GOT3 (cell line): ENCODE measurements at places on chromosomes 3 and 15.

- DNase-seq: no peak
These were observed 11.6 kb upstream of the VGLL4 start for GRCh38 chr3:11655196-11655928.

DNA sequence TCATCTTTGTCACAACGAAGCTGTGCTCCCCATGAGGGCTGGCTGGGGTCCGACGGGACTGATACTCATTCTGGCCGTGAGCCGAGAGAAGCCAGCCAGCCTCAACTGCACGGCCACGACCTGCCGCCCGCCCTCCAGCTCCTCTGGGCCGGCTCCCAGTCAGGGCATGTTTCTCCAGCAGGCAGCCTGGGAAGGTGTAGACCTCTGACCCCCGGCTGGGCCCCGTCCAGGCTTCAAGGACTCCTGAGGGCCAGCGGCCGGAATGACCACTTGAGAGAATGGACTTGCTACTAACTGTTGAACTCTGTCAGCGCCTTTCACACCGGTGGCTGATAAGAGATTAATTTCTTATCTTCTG lies 18.1 kb upstream of the MUC4 start:
- no peak for DNase-seq

DNA sequence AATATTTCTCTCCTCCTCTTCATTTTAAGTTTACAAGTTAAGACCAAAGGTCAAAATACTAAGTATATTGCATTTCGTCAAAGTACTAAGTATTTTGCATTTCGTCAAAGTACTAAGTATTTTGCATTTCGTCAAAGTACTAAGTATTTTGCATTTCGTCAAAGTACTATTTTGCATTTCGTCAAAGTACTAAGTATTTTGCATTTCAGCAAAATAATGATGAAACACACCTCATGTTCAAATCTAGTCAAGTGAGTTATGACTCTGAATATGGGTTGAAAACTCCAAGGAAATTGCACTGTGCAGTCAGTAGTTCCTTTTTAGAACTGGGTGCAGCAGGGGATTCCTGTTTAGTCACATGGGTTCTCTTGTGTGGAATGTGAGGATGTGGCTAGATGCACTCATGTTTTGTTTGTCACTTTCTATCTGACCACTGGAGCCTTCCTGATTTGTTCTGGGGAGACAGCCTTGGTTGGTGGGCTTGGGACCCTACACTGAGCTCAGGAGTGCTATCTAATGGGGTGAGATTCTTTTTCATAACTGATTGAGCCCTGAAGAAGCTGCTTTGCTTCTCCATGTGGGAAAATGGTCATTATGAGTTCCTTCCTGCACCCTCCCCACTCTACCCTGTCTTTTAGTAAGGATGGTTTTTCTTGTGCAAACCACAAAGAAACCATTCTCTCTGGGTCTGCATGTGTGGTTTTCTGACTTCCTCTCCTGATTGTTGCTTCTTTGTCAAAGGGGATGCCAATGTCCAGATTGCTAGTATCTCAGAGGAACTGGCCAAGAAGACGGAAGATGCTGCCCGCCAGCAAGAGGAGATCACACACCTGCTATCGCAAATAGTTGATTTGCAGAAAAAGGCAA lies 73.4 kb downstream of the CCK start:
- no peak for DNase-seq

- DNase-seq: no peak
These were observed 277.3 kb downstream of the GABRG3 start for GRCh38 chr15:27248251-27248650.

GRCh38 chr3:61157414-61157813 lies 93.8 kb downstream of the FHIT start:
- no peak for DNase-seq

DNA sequence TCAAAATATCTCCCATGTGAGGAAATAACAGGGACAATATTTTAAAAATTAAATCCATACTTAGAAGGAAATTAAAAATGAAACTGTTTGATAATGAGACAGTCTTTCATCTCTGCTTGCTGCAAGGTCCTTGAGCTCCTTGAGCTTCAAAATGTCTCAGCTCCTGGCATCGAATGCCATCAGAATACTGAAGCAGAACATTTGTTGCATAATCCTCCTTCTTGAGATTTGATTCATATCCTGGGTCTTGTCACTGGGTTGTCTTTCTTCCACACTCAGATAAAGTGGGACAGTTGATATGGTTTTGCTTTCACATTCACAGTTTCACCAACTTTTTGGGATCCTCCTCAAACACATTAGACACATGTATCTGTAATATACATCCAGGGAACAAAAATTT lies 27.8 kb downstream of the COL8A1 start:
- no peak for DNase-seq

DNA sequence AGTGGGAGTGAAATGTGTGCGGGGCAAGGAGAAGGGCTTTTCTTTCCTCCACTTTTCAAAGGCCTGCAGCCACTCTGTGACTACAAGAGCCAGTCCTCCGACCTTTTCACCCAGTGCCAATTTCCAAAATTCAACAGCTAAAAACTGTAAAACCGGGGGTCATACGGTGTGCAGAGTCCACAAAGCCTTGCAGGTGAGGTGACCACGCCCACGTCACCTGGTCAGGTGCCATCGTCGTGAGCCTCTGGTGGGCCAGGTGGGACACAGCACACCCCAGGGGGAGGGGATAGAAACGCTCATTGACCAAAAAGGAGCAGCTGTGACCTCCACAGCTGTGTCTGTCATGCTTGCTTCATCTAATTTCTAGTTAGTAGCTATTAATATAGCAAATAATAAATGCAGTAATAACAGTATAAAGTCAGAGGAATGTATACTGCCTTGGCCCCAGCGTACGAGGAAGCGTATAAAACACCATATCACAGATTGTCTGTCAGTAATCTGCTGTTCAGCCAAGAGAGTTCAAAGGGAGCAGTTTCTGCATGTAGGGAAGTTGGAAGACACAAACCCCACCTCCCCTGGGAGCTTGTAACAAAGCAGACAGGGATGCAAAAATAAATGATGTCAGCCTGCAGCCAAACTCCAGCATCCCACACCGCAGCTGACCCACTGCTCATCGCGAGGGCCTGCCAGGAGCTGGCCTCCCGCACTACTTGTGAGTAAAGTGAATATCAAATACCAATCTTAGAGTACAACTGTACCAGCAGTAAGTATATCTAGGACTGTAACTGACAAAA lies 86.7 kb downstream of the VGLL4 start:
- no peak for DNase-seq

DNA sequence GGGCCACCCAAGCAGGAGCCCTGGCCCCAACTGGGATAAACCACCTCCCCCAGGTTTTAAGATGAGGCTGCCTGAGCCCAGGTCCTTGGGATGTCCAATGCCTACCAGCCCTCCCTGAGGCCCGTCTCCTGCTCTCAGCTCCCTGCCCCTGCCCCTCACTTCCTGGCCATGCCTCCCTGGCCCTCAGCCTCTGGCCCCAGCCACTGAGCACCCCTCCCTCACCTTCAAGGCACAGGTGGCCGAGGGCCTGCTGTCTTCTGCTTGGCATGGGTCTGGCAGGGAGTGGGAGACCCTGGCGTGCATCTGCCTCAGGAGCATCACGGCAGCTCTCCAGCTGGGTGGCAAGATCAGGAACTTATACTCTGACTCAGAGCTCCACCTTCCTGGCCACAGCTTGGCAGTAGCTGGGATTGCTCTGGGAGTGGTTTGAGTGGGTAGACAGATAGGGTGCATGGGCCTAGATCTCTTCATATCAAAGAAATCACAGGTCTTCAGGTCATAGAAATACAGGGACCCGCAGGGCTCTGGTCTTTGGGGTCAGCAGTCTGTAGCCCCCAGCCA lies at the start of gene PLA2G4E:
Gene PLA2G4E (minus strand): TSS at position 330 of the 561 bp plus-strand sequence. CDS start 12 bp downstream, at position 318.
- DNase-seq: no peak

DNA sequence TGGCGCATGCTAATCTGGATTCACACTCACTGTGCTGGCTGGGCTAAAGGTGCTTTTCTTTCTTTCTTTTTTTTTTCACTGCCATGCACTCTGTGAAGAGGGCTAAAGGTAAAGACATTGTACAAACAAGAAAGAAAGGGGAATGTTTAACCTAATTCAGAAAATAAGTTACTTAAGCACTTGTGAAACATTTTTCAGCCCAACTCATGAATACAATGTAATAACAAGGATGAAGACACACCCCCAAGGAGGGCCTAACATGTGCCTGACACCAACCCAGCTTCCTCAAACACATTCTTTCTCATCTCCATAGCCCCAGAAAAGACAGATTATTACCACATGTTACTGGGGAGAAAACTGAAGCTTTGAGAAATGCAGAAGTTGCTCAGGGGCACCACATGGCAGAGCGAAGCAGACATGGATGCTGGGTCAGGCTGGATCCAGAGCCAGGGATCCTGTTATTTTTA lies 5.7 kb downstream of the STIMATE start:
- DNase-seq: no peak

- no peak for DNase-seq
These were observed 160.3 kb downstream of the MTHFS start for GRCh38 chr15:79736435-79737000.

DNA sequence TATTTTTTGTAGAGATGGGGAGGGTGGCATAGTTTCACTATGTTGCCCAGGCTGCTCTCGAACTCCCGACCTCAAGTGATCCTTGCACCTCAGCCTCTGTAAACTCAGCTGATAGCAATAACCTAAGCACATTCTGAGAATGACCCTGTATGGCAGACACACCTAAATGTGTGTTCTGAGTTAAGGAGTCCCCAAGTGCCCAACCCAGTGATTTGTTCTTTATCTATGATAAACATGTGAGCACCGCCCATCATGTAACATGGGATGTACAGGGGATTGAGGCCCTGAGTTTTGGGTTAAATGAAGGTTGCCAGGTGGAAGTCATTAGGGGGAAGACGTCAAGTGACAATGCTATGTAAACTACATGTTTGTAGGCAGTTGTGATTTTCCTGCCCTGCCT lies 5.7 kb downstream of the NCEH1 start:
- no peak for DNase-seq

GRCh38 chr3:132368962-132369361 lies 48.3 kb upstream of the DNAJC13 start:
- DNase-seq: no peak

- no peak for DNase-seq
These were observed 1.9 kb downstream of the ROBO1 start for GRCh38 chr3:79765911-79766310.

DNA sequence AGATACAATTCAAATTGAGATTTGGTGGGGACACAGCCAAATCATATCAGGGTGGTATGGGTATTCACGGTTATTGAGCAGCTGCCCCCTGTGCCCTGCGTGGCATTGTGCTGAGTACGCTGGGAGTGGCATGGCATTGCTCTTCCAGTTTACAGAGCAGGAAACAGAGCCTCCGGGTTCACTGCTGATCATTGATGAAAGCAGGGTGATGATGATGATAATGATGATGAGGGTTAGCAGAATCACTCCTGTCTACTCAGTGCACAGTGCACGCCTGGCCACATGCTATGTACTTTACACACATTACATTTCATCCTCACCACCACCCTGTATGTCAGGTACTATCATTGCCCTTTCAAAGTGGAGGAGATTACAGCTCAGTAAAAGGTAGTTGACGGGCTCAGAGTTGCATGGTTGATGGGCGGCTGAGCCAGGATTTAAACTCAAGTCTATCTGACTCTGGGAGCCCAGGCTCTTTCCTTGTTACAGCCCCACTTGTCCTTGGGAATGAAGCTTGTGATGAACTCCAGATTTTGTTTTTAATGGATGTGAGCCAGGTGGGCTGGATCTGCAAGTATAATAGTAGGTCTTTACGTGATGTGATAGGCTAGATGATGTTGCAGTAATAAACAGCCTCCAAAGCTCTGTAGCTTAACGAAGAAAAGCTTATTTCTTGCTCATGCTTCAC lies 87.6 kb upstream of the MYZAP start:
- no peak for DNase-seq

- DNase-seq: no peak
These were observed 7.7 kb downstream of the ITPKA start for GRCh38 chr15:41501191-41501917.

DNA sequence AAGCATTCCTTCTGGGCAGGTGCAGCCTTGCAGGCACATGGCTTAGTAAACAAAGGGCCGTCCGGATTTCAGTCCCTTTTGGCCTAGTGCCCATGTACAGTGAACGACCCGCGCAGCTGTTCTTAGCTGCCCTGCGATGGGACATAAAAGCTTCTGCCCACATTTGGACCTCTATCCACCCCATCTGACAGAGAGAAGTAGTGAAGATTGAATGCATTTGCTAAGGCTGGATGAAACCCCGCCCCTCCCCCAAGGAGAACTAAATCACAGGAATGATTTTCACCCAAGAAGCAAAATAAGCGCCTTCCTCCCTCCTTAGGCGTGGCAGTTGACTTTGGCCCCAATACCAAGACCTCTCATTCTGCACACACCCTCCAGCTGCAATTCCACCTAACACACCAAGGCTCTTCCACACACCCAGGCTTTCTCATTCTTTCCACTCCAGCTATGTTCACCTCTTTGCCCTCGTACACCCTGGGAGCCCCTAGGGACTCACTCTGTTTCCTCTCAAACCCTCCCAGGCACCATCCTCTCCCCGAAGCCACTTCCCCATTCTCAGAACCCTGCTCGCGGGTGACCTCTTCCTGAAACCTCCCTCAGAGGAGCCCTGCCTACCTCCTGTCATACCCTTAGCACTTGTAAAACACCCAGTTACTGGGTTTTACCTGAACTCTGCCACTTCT lies 14.1 kb upstream of the HRH1 start:
- no peak for DNase-seq

DNA sequence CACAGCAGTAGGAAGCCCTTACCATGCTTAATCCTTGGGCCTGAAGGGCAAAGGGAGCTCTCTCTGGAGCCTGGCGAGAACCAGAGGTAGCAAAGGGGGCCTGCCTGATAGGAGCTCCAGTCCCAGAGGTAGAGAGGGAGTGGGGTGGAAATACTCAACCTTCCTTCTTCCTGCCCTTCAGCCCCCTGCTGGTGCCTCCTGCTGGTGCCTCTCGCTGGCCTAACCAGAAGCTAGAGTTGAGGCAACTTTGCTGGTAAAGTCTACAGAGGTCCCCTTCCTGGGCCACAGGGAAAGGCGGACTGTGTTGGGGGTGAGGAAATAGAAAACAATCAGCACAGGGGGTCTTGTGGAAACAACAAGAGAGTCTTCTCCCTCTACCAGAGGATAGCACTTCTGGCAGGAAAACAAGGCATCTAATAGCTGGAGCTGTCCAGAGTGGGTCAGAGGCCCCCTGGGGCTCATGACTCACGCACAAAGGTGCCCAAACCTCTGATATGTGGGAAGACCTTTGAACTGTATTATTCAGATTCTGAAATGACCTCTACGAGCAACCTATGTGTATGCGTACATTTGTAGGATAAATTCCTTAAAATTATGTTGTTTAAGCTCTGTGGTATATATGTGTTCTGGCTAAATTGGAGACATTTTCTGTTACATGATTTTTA lies 133.9 kb downstream of the LRRC28 start:
- DNase-seq: no peak

GRCh38 chr3:68915973-68916372 lies 16.4 kb downstream of the TAFA4 start:
- DNase-seq: no peak

DNA sequence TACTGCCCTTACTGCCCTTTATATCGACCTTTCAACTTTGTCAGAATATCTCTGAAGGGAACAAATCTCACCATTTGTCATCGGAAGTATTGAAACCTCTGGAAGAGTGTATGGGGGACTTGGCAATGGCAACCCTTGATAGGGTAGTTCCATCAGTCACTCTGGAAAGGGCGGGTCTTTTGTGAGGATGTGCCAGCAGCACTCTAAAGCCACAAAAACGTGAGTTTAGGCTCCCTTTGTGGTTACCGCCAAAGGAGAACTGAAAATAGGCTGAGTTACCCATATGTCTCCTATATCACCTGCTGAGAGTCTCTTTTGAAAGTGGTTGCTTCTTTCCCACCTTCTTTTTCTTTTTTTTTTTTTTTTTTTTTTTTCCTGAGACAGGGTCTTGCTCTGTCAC lies 296.8 kb upstream of the CHRM5 start:
- DNase-seq: no peak
